Type B pancreatic cell (in vitro differentiated cells): ENCODE measurements at places on chromosomes 4 and X.

GRCh38 chr4:37540486-37540885 lies 145.7 kb downstream of the RELL1 start:
- H3K4me1 ChIP-seq, result peaks cover 41% of the 10 kb centered on the region
- H3K27ac ChIP-seq, result peak overlapping the region; percentile 68
- H3K4me3 ChIP-seq, result peak overlapping the region; percentile 51
- H3K27me3 ChIP-seq, result no peaks in the 10 kb centered on the region

DNA sequence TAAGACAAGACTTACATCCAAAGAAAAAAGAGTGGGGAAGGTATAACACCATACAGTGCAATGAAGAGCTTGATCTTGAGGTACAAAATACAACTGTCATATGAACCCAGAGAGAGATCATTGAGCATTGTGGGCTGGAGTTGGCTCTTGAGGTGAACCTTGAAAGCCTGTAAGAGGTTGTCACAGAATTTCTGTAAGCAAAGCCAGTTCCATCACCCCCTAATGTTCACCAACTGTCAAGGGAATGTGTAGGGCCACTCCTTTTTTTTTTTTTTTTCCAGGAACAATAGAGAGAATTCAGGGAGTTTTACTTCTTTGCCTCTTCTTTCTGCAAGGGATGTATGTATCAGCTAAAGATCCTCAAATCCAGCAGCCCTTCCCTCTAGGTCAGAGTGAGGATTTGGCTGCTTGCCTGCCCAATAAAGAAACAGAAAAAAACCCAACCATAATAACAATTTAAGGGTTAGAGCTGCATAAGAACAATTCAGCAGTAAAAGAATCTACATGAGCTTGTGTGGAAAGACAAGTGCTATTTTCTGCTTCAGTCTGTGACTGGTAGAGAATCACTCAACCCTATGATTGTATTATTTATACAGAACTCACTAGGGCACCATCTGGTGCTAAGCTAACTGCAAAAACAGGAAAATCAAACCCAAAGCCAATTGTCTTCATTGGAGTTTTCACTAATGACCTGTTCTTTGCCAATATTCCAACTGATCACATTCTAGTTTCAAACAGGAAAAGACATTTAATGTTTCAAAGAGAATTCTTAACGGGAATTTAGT lies 217.5 kb upstream of the TEX13C start:
- no peak overlapping the region for H3K4me3 ChIP-seq
- no peaks in the 10 kb centered on the region for H3K4me1 ChIP-seq
- no peaks in the 10 kb centered on the region for H3K27me3 ChIP-seq
- DNase-seq, result no peak
- H3K36me3 ChIP-seq, result no peaks in the 10 kb centered on the region

GRCh38 chr4:141702472-141703182 lies 66.2 kb downstream of the IL15 start:
- no peak for DNase-seq
- no peaks in the 10 kb centered on the region for H3K36me3 ChIP-seq
- H3K27me3 ChIP-seq, result no peaks in the 10 kb centered on the region
- H3K4me1 ChIP-seq, result no peaks in the 10 kb centered on the region
- H3K4me3 ChIP-seq, result no peak overlapping the region

DNA sequence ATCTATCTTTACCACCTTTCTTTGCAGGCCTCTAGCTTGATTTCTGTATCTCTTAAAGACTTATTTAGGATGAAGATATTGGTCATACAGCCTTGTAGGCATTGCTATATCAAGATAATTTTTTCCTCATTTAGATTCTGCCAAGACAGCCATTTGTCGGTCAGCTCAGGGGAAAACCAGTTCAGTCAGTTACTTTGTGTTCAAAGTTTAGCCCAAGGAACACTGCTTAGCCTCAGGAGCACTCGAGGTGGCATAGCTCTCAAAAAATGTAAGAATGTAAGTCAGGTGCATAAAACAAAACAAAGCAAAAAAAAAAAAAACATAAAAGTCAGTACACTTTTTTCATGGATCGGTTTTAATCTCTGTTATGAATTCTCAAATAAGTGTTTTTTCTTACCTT lies 43.4 kb downstream of the NRK start:
- no peaks in the 10 kb centered on the region for H3K27me3 ChIP-seq
- H3K36me3 ChIP-seq, result no peaks in the 10 kb centered on the region

- no peaks in the 10 kb centered on the region for H3K36me3 ChIP-seq
- H3K27me3 ChIP-seq, result peaks cover 20% of the 10 kb centered on the region
- no peak overlapping the region for H3K27ac ChIP-seq
These were observed 222.2 kb downstream of the KCNIP4 start for GRCh38 chr4:21726255-21726815.

- no peak overlapping the region for H3K27ac ChIP-seq
- peaks cover 5% of the 10 kb centered on the region for H3K36me3 ChIP-seq
- DNase-seq, result no peak
- no peak overlapping the region for H3K4me3 ChIP-seq
- H3K27me3 ChIP-seq, result no peaks in the 10 kb centered on the region
- H3K4me1 ChIP-seq, result no peaks in the 10 kb centered on the region
These were observed 765 bp upstream of the SULT1E1 start for GRCh38 chr4:69860521-69861298.
